Osteoblast (primary cell): ENCODE measurements at places on chromosomes 13 and 19. TPM values are rescaled to one million over a fixed set of nuclear protein-coding genes. Genes with fewer than 3 reads are reported as not detected.

DNA sequence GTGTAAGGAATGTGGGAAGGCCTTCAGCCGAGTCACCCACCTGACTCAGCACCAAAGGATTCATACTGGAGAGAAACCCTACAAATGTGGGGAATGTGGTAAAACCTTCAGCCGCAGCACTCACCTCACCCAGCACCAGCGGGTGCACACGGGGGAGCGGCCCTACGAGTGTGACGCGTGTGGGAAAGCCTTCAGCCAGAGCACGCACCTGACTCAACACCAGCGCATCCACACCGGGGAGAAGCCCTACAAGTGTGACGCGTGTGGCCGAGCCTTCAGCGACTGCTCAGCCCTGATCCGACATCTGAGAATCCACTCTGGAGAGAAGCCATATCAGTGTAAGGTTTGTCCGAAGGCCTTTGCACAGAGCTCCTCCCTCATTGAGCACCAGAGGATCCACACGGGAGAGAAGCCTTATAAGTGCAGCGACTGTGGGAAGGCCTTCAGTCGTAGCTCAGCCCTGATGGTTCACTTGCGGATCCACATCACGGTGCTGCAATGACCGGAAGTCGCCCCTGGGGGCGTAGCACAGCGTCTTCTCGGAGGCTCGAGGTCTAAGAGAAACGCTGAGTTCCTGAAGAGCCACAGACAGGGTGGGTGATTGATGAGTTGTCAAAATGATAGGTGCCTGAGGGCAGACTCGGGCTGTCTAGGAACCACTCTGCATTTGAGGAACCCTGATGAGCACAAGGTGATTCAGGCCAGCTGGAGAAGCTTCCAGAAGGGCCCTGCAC, 12.2 kb downstream of the ZSCAN22 start:
- no peak for DNase-seq
- no peaks in the 10 kb centered on the region for H3K27me3 ChIP-seq
- peaks cover 31% of the 10 kb centered on the region for H3K36me3 ChIP-seq
- H3K27ac ChIP-seq = no peak overlapping the region
- no peaks in the 10 kb centered on the region for H3K4me1 ChIP-seq
- no peak overlapping the region for H3K4me3 ChIP-seq

PRODH2 gene
- total RNA-seq = not detected in 2 replicates

GRCh38 chr19:43300876-43301765, 31.8 kb upstream of the PSG9 start:
- no peak overlapping the region for H3K4me3 ChIP-seq

DNA sequence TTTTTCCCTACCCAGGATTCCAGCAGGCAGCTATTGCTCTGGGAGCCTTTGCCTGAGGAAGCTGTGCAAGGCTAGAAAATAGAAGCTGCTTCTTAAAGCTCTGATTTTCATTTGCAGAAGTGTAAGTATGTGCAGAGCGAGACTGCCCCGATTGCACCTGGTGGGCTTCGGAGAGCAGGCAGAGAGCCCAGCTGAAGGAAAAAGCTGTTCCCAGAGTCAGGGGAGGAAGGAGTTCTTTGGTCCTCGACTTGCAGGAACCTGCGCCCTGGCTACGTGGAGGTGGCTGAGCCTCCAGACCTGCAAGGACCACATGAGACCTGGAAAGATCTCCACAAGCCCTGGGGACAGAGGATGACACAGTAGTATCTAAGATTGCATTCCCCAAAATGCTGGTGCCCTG, 235.0 kb upstream of the ARGLU1 start:
- no peaks in the 10 kb centered on the region for H3K27me3 ChIP-seq
- no peaks in the 10 kb centered on the region for H3K36me3 ChIP-seq
- H3K4me1 ChIP-seq = no peaks in the 10 kb centered on the region

DNA sequence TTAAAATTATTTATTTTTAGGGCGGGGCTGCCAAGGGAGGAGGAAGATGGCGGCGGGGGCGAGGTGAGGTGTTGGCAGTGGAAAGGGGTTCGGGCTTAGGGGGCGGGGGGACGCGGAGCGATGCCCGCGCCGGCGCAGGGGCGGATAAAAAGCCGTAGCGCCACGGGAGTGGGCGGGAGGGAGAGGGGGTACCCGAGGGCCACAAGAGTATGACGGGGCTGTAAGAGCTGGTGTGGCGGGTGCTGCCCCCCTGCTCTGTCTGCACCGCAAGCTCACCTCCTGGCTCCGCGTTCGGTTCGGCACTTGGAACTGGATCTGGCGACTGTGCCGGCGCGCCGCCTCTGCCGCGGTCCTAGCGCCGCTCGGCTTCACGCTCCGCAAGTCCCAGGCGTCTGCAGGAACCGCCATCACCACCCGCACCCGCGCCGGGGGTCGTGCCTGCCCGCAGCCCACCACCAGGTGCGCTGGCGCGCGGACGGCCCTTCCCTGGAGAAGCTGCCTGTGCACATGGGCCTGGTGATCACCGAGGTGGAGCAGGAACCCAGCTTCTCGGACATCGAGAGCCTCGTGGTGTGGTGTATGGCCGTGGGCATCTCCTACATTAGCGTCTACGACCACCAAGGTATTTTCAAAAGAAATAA, 265.2 kb upstream of the SGCG start:
- no peaks in the 10 kb centered on the region for H3K4me1 ChIP-seq
- peak overlapping the region; percentile 71 for H3K4me3 ChIP-seq
- DNase-seq = peak; percentile 58
- no peaks in the 10 kb centered on the region for H3K36me3 ChIP-seq
- H3K27me3 ChIP-seq = peaks cover 3% of the 10 kb centered on the region

GRCh38 chr13:21086929-21087328, 25.5 kb upstream of the LATS2 start:
- H3K4me1 ChIP-seq = no peaks in the 10 kb centered on the region
- H3K27me3 ChIP-seq = no peaks in the 10 kb centered on the region
- H3K4me3 ChIP-seq = no peak overlapping the region
- H3K27ac ChIP-seq = no peak overlapping the region
- DNase-seq = no peak

DNA sequence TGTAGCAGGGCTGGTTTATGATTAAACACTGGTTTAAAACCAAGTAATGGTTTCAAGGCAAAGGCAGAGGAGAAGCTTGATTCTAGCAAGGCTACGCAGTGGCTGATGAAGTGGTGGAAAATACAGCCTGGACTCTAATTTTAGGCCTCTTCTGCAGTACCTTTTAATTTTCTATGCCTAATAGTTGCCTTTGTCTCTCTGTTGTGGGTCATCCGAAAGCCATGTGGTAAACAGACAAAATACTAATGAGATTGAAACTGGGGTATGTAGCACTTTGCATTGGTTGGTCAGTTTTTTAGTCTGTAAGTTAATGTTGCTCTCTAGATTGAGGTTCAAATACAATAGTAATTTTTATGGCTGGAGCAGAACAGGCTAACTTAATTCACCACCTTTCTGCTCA, 3.3 kb downstream of the LMO7 start:
- H3K27me3 ChIP-seq = no peaks in the 10 kb centered on the region
- peaks cover 66% of the 10 kb centered on the region for H3K36me3 ChIP-seq
- H3K4me3 ChIP-seq = peak overlapping the region; percentile 94
- no peak for DNase-seq

GRCh38 chr19:11264452-11265176, 2.3 kb upstream of the DOCK6 start:
- DNase-seq = peak; percentile 71
- H3K4me3 ChIP-seq = no peak overlapping the region
- no peak overlapping the region for H3K27ac ChIP-seq
- no peaks in the 10 kb centered on the region for H3K27me3 ChIP-seq
- no peaks in the 10 kb centered on the region for H3K36me3 ChIP-seq

C1QTNF9B gene
- not detected in 2 replicates for total RNA-seq

GRCh38 chr19:54473071-54473891, at the start of gene CDC42EP5:
CDC42EP5 (minus strand) TSS chr19:54473296; CDS start chr19:54465547, 7,749 bp downstream.
- peak; percentile 98 for DNase-seq
- peaks cover 6% of the 10 kb centered on the region for H3K27me3 ChIP-seq
- peaks cover 7% of the 10 kb centered on the region for H3K4me1 ChIP-seq
- H3K4me3 ChIP-seq = peak within 1 kb of the TSS; percentile 74
- no peaks in the 10 kb centered on the region for H3K36me3 ChIP-seq

GRIN2D gene
- under 0.01 TPM in 2 replicates for total RNA-seq

- no peak for DNase-seq
- no peaks in the 10 kb centered on the region for H3K4me1 ChIP-seq
- H3K36me3 ChIP-seq = no peaks in the 10 kb centered on the region
- no peak overlapping the region for H3K27ac ChIP-seq
- H3K27me3 ChIP-seq = no peaks in the 10 kb centered on the region
These were observed 792.6 kb upstream of the SLITRK6 start for GRCh38 chr13:86591862-86592261.

DNA sequence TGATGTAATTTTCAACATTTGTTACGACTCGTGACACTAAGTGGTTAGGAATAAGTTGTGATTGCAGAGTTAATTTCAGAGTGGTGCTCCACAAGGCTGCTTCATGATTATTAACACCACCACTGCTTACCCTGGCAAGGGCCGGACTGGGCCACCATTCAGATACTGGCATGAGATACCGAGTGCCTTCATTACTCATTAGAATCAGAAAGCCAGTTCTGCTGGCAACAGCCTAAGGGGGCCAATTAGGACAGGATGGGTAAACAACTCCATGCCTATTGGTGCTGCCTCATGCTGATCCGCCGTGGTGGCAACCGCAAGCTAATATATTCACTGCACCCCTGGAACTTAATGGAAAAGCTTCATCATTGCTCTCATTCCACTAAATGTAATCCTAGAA, 575.1 kb downstream of the EFNB2 start:
- H3K4me1 ChIP-seq = no peaks in the 10 kb centered on the region
- no peaks in the 10 kb centered on the region for H3K36me3 ChIP-seq
- DNase-seq = no peak
- no peak overlapping the region for H3K4me3 ChIP-seq

GRCh38 chr13:34465423-34465922, 476.6 kb upstream of the NBEA start:
- DNase-seq = no peak
- no peak overlapping the region for H3K27ac ChIP-seq
- H3K4me1 ChIP-seq = peaks cover 6% of the 10 kb centered on the region
- H3K36me3 ChIP-seq = no peaks in the 10 kb centered on the region
- no peak overlapping the region for H3K4me3 ChIP-seq

- H3K36me3 ChIP-seq = peaks cover 15% of the 10 kb centered on the region
- no peak overlapping the region for H3K27ac ChIP-seq
- no peak overlapping the region for H3K4me3 ChIP-seq
- no peaks in the 10 kb centered on the region for H3K27me3 ChIP-seq
These were observed 53.8 kb downstream of the ESD start for GRCh38 chr13:46743191-46743590.

GRCh38 chr13:98559169-98559568, 17.7 kb downstream of the STK24 start:
- peaks cover 28% of the 10 kb centered on the region for H3K4me1 ChIP-seq
- H3K36me3 ChIP-seq = no peaks in the 10 kb centered on the region
- no peak overlapping the region for H3K4me3 ChIP-seq
- no peaks in the 10 kb centered on the region for H3K27me3 ChIP-seq
- no peak overlapping the region for H3K27ac ChIP-seq

DNA sequence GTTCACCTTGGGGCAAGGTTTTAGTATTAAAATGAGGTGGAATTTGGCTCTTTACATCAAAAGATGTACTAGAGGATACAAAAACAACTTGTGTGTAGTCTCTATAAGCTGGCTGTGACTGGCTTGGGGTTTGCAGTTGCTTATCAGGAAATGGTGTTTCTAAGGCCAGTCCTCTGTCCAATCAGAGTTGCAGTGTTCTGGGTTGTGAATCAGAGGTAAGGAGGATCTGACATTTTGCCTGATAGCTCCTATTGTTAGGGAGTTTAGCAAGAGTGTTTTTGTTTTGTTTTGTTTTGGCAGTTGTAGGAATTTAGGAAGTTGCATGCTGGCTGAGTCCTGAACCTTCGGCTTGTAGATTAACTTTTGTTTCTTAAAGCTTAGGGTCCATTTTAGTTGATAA, 20.1 kb upstream of the ESD start:
- no peak overlapping the region for H3K4me3 ChIP-seq
- no peaks in the 10 kb centered on the region for H3K36me3 ChIP-seq
- no peak for DNase-seq
- H3K27ac ChIP-seq = no peak overlapping the region

ZNF799 gene
- total RNA-seq = 3.2 and 3.3 TPM in 2 replicates

- no peak overlapping the region for H3K4me3 ChIP-seq
- H3K36me3 ChIP-seq = no peaks in the 10 kb centered on the region
These were observed 29.8 kb downstream of the DNM2 start for GRCh38 chr19:10747674-10748073.
